ENCODE measurements at places on chromosomes 2 and 18.
A peak's percentile ranks its signal among the peaks of the same experiment; 100 is the strongest.

DNA sequence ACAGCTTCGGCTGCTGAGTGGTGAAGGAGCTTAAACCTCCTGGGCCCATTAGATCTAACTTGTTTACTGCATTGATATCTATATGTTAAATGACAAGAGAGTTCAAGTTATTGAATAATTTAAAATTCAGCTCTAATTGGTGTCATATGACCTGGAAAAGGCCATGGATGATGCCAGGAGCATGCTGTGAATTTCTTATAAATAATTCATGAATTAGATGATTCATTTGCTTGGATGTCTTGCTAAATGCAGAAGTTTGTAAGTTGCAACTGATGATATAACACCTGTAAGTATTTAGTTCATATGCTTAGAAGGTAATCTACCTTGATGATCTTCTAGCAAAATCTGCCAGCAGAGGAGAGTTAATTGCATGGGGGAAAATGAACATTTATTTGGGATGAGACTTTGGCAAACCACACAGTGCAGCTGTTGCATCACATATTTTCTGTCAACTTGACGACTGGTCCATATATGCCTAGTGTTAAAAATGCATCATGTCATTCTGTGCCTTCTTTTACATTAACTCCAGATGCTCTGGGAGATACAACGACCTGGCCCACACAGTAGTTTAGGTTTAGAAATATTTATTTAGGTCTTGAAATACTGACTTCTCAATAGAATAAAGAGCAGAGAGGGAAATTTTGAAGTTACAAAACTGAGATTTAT, 226.3 kb downstream of the KIAA1328 start:
- DNase-seq, result no peak

DNA sequence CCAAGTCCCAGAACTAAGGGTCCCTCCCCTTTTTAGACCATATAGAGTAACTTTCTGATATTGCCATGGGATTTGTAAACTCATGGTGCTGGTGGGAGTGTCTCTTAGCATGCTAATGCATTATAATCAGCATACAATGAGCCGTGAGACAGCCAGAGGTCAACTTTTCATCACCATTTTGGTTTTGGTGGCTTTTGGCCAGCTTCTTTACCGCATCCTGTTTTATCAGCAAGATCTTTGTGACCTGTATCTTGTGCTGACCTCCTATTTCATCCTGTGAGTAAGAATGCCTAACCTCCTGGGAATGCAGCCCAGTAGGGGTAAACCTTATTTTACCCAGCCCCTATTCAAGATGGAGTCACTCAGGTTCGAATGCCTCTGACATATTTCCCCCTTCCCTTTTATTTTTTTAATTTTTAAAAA, 148.2 kb downstream of the PHLPP1 start:
- DNase-seq, result no peak

DNA sequence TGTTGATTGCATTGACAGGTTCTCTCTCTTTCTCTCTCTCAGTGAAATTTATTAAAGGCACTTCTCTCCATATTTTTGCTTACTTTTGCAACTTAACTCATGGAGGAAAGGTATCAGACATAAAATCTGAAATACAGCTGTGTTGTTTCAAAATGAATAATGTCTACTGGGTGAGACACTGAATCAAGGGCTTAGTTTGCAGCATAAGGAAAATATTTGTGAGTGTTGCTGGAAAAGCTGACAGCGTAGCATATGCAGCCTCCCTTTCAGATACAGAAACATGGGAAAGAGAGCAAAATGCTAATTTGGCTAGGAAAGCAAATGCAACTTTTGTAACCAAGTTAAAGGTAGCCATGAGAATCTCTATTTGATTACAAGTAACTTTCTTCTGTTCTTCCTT, 81.5 kb upstream of the COL3A1 start:
- DNase-seq, result no peak

DNA sequence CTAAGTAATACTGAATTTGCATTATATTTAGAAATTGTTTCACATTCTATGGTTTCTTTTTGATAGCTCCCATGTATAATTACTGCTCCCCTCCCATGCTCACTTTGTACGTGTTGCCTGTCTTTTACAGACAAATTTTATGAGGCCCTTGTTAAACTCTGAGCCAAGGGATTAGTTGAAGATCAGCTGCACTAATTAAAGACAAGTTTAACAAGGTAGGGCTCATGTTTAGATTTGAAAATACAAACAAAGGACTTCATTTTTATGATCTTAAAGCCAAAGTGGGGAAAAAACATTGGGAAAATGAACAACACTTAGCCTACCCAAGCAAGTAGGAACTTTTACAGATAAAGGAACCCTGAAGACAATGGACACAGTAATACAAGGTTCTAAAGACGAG, 46.2 kb downstream of the ARHGAP28 start:
- no peak for DNase-seq

- DNase-seq, result no peak
These were observed 499 bp downstream of the COBLL1 start for GRCh38 chr2:164840930-164841718.

GRCh38 chr2:217789736-217790181, 213.0 kb downstream of the TNS1 start:
- no peak for DNase-seq

GRCh38 chr18:79068341-79068936, 755 bp upstream of the ATP9B start:
- DNase-seq, result peak; percentile 24

DNA sequence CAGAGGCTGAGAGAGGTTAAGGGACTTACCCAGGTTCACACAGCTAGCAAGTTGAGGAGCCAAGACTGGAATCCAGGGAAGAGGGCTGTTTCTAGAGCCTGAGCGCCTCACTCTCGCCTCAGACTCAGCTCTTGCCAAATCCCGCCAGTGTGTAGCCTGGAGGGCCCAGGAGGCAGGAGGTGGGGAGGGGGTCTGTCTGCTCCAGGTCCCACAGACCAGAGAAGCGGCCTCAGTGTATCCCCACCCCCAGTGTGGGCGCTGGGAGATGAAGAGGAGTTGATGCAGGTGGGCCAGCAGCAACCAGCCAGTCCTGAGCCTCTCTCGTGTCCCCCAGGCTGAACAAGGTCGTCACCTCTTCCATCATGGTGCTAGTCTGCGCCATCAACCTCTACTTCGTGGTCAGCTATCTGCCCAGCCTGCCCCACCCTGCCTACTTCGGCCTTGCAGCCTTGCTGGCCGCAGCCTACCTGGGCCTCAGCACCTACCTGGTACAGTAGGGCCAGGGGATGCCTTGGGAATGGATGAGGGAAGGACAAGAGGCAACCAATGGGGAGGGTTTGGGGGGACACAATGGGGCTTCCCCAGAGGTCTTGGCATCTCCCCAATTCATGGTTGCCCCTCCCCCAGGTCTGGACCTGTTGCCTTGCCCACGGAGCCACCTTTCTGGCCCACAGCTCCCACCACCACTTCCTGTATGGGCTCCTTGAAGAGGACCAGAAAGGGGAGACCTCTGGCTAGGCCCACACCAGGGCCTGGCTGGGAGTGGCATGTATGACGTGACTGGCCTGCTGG, 5.2 kb upstream of the CTDSP1 start:
- DNase-seq, result no peak

DNA sequence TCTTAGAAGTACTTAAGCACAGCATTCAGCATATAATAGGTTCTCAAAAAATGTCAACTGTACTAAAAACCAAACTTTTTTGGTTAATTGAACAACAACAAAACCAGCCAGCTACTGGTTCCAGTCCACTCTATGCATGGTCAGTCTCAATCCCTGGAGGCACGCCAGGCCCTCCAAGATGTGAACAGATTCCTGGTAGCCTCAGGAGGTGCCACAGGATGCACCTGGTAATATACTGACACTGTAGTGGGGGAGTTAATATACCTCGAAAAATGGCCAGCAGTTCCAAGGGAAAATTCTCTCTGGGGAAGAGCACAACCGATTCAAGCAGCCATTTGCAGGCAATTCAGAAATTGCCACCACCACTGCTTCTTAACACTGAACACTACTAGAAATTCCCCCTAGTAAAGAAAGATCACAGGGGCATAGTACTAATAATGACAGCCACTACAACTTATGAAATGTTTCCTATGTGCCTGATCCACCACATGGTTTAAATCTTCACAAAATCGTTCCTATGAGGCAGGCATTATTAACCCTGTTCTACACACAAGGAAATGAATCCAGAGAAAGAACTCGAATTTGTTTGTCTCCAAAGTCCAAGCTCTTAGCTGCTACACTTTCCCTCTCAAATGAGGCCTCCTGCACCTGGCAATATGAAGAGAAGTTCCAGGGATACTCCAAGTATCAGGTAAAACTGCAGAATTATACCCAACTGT, 3.4 kb downstream of the MGAT4A start:
- DNase-seq, result no peak

DNA sequence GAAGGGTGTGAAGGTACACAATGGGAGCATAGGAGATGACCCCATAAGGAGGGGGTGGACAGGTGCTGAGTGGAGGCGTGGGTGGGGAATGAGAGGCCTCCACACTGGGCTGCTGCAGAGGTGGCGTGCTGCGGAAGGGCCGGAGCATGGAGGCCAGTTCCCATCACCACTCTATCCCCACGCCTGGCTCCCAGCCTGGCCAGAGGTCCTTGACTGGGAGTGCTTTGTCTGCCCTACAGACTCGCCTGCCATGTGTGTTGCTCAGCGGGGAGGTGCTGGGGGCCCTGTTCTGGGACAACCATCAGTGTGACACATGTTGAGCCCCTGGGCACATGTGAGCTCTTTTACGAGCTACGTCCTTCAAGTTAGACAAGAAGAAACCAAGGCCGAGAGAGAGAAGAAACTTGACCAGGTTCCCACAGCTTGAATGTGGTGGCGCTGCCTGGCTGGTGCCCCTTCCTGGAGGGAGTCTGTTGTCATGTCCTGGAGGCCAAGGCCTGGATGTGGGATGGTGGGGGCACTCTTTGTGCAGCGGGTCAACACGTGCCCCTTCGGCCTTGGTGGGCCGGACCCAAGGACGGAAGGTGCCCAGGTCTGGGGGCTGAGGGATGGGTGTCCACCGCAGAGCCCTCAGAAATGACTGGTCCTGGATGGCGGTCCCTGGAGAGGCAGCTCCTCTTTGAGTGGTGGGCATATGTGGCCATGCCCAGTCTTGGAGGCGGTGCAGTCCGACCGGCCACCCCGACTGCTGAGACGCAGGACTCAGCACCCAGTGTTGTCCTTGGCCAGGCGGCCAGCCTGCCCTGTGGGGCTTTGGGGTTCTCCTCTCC, 1.2 kb upstream of the INPP5D start:
- no peak for DNase-seq

- peak; percentile 38 for DNase-seq
These were observed 503 bp downstream of the ZNF513 start for GRCh38 chr2:27379836-27380625.

- no peak for DNase-seq
These were observed 250.3 kb downstream of the SLC4A3 start for GRCh38 chr2:219877728-219878127.

DNA sequence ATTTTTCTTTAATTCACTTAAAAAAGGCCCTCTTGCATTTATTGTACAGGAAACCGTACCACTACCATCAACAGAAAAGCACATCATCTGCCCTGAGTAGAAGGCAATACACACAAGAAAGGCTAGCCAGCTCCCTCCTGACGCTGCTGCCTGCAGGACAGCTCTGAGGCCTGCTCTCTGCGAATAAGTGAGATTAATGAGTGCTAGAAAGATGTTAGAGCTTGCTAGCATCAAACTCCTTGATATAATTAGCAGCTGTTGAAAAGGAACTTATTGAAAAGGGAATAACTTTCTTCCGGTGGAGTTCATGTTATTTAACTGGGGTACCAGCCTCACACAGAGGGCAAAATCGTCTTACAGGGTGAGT, 56.1 kb downstream of the INHBB start:
- no peak for DNase-seq

Measured in stimulated activated CD4-positive, alpha-beta T cell treated with anti-CD3 and anti-CD28 coated beads, Interleukin-12 subunit alpha, Interleukin-12 subunit beta, amount 100 ng/mL, for 24 hours (primary cell).